Activated CD8-positive, alpha-beta memory T cell treated with anti-CD3 and anti-CD28 coated beads for 4 hours (primary cell): ENCODE measurements at places on chromosomes 3 and 15.

DNA sequence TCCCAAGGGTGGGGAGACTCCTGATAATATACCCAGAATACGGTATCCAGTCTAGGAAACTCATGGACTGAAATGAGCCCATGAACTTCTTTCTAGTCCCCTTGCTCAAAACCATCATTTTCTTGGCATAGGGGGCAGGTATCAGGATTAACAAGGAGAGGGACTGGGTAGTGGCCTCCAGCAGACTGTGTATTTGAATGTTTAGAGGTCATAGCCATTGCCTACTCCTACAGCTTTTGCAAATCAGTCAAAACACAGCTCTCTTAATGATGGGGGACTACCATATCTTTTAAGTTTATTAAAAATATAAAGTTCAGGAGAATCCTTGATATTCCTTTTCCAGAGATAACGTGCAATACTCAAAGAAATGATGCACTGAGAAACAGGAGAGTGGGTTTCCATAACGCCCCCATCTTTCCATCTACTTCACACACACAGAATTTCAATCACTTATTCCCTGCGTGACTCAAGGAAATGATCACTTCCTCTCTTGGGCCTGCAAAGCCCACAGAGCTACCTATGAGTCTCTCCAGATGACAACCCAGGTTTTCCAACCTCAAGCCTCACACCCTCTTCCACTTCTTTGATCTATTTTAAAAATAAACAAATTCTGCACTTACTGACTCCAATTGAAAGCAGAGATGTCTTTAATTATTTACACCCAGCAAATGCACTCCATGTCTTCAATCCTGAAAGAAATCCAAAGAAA lies 584.0 kb upstream of the LMCD1 start:
- DNase-seq: peak; percentile 7

GRCh38 chr3:56456117-56456516 lies 12.2 kb downstream of the ERC2 start:
- no peak for DNase-seq

DNA sequence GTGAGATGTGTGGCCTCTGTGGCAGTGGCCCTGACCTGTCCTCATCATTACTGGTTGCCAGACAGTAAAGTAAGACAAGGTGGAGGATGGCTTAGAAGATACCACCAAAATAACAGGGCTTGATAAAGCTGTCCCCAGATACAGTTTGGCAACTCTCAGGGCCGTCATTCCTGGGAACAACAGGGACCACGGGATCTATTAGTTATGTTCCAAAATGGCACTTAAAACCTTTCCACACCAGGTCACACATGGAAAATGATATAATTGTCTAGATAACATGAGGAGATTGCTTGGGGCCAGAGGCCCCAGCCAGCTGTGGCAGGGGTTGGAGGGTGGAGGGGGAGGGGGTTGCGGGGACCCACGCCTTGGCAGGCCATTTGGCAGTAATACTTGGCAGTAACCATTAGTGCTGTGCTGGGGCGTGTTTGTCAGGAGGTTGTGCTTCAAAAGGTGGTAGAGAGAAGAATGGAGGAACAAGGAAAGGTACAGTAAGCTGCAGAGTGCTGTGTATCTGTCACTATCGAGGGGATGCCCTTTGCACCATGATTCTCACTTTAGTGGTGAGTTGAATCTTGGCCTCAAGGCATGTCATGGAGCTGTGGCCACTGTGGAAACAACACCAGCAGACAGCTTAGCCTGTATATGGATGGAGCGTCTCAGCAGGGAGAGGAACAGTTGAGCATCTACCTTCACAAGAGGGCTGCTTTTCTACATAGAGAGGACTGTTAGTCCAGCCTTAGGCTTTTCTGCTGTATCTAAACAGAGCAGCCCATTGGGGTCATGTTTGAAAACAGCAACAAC lies 14.0 kb downstream of the PLCL2 start:
- no peak for DNase-seq

DNA sequence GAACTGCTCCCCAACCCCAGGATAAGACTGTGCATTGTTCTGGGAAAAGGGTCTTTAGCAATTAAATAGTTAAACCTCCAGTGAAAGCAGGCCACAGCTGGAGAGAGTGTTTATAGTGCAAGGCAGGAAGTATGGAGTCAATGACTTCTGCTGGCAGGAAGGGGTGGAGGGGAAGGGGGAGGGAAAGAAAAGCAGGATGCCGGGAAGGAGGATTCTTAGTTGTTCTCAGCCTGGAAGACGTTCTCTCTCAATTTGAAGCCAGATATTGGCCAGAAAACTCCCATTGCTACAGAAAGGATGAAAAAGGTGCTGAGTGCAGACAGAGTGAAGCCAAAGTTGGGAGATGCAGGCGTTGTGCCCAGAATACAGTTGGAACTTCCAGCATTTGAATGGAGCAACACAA lies 35.7 kb upstream of the ACTL6A start:
- DNase-seq: no peak

DNA sequence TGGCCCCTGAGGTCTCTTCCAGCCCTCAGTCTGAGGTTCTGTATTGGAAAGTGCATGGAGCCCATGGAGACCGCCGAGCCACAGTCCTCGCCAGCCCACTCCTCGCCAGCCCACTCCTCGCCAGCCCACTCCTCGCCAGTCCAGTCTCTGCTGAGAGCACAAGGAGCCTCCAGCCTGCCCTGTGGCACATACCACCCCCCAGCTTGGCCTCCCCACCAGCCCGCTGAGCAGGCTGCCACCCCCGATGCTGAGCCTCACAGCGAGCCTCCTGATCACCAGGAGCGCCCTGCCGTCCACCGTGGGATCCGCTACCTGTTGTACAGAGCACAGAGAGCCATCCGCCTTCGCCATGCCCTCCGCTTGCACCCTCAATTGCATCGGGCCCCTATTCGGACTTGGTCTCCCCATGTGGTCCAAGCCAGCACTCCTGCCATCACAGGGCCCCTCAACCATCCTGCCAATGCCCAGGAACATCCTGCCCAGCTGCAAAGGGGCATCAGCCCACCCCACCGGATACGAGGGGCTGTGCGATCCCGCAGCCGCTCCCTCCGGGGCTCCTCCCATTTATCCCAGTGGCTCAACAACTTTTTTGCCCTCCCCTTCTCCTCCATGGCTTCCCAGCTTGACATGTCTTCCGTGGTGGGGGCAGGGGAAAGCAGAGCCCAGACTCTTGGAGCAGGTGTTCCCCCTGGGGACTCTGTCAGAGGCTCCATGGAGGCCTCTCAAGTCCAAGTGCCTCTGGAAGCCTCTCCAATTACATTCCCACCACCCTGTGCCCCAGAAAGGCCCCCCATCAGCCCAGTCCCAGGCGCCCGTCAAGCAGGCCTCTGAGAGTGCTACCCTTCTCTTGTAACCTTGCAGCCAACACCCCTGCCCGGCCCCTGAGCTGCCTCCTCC lies 40.9 kb downstream of the PML start:
- no peak for DNase-seq

DNA sequence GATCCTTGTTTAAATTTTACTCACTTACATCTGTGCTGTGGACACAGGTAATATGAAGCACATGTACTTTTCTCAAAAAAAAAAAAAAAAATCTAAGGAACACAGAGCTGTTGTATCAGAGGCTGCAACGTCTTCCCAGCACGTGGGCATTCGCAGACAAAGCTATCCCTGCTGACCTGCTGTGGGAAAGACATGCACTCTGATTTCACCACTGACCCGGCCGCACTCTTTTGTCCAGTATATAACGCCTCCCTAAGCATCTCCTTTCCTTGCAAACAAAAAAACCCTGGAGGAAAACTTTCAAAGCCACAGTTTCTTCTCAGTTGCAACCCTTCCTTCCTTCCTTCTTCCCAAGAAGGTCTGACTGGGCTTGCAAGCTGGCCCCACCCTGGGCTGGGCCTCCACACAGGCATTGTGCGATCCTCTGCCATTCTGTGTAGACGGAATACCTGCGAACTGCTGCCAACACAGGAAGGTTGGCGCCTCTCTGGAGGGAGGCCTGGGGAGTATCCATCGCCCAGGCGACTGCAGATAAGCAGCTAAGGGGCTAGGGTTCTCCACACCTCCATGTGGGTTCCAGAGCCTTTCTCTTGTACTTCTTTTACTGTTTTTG lies 50.8 kb downstream of the SLC12A8 start:
- no peak for DNase-seq

- DNase-seq: no peak
Observed at GRCh38 chr15:83174891-83175290, 32.7 kb downstream of the HDGFL3 start.

DNA sequence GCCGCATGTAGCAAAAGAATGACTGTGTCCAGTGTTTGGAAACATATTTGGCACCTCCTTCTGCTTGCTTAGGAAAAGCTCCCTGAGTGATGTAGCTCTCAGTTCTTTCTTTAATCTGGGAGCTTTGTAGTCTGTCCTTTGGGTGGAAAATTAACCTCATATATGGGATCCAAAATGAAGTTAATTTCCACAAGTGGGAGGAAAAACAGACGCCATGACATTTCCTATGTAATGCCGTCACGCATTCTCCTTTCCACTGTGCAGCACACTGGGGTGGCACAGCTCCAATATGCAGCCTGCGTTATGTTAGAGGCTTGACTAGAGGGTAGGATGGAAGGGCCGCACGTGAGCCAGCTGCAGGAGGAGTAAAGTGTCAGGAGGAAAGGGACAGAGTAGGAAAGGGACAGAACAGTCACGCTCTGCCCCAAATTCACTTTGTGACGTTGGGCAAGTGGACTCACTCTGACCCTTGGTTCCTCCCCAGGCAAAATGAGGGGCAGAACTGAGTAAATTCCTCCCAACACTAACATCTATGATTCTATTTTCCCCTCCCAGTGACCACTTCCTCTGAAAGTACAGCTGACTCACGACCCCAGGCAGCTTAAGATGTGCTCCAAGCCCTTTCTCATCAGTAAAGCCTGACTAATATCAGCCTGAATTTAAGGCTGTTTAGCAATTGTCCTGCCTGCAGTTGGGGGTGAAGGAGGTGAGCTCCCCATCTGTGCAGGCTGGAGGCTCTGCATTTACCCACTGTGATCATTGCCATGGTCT lies 176.5 kb upstream of the PFN2 start:
- no peak for DNase-seq

DNA sequence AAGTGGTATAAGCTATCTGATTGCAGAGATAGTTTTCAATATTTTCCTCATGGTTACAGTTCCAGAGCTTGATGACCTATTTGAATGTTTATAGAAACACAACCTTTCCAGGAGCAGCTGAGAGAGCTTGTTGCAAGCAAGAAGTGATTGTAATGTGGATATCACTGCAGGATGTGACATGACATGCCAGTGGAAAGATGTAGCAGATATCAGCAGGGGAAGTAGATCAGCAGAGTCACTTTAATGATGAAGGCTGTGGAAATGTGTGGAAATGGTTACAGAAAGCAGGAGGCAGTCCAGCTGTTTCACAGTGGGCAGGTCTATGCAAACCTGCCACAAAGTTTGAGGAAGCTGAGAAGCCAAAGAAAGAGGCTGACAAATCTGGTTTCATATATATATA lies 21.0 kb downstream of the TMEM158 start:
- DNase-seq: no peak

- no peak for DNase-seq
Observed at GRCh38 chr3:28915741-28916500, 364.9 kb upstream of the RBMS3 start.

- DNase-seq: no peak
Observed at GRCh38 chr3:190289989-190290388, 32.3 kb downstream of the CLDN1 start.

DNA sequence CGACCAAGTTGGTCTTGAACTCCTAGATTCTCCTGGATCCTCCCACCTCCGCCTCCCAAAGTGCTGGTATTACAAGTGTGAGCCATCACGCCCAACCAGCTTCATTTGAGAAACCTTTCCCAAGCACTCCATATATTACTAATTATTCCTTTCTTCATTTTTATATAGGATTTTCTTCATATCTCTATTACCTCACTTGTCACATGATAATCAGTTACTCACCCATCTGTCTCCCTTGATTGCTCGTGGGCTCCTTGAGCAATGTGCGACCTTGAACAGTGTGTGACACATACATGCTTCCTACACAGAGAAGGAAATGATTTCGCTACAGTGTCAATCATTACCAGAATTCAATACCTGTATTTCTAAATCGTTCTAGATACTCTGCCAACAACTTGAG lies 110.7 kb upstream of the C2CD4B start:
- DNase-seq: no peak
